ENCODE measurements at places on chromosomes 2 and 18. TPM values are rescaled to one million over a fixed set of nuclear protein-coding genes. Genes with fewer than 3 reads are reported as not detected.

DNA sequence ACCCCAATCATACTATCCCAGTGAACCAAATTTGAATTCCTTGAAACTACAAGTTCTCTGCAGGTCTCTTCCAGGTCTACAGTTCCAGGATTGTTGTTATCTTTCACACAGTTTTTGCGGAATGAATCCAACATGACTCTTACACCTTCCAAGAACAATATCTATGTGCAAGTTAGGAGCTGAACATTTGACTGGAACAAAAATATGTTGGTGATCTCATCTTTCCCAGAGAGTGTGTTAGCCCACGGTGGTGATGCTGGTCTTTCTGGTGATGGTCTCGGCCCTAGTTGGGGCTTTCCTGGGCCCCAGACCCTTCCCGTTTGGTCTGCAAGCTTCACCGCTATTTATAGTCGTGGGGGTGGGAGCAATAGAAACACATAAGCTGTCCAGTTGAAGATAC is 173.7 kb downstream of the TPGS2 start:
- no peak overlapping the region for H3K27ac ChIP-seq
- DNase-seq = no peak
- no peaks in the 10 kb centered on the region for H3K4me1 ChIP-seq
- H3K27me3 ChIP-seq = no peaks in the 10 kb centered on the region
- H3K4me3 ChIP-seq = no peak overlapping the region

GRCh38 chr2:8361930-8362329 is 319.9 kb upstream of the ID2 start:
- H3K4me1 ChIP-seq = peaks cover 17% of the 10 kb centered on the region
- H3K36me3 ChIP-seq = no peaks in the 10 kb centered on the region

DNA sequence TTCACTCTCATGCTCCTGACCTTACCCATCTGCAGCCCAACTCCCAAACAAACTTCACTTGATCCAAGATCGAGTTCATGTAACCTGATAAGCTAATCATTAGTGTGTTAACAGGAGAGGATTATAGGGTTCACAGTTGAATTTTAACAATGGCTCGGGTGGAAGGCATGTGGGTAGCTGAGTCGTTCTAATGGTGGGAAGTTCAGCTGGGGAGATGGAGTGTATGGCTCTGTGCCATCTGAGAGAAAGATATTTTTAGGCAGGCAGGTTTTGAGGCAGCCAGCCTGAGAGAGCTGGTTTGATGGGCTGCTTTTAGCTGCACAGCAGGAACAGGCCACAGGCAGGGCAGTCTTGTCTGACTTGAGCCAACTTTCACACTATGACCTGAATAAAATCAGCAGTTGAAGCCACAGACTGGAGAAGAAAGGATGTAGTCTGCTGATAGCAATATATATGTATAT is 17.7 kb upstream of the NFE2L2 start:
- H3K4me1 ChIP-seq = peaks cover 11% of the 10 kb centered on the region
- H3K36me3 ChIP-seq = no peaks in the 10 kb centered on the region
- H3K27me3 ChIP-seq = no peaks in the 10 kb centered on the region
- H3K27ac ChIP-seq = no peak overlapping the region
- no peak for DNase-seq
- no peak overlapping the region for H3K4me3 ChIP-seq

GRCh38 chr2:148071351-148071750 is 50.5 kb downstream of the MBD5 start:
- H3K27ac ChIP-seq = no peak overlapping the region
- no peak for DNase-seq
- H3K36me3 ChIP-seq = no peaks in the 10 kb centered on the region

The DPYSL5 gene
- total RNA-seq = 0.74 TPM
